ENCODE measurements at places on chromosomes 5 and 9.

DNA sequence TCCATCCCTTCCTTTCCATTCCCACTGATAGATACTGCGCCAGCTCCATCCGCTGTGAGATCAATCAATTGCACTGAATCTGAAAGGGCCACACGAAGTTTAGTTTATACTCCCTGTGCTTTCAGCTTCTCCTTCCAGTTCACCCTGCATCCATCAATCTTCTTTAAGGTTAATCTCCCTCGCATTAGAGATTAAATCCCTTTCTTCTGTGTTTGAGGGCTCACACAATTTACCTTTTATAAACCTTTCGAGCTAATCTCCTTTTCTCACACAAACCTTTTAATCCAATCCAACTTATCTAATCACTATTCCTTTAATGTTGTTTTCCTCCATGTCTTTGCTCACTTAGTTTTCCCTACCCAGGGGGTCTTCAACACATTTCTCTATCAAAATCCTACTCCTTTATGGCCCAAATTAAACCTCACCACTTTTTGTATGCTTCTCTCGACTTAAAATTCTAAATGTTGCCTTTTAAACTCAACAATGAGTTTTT, 64.6 kb upstream of the HAPLN1 start:
- DNase-seq = no peak

DNA sequence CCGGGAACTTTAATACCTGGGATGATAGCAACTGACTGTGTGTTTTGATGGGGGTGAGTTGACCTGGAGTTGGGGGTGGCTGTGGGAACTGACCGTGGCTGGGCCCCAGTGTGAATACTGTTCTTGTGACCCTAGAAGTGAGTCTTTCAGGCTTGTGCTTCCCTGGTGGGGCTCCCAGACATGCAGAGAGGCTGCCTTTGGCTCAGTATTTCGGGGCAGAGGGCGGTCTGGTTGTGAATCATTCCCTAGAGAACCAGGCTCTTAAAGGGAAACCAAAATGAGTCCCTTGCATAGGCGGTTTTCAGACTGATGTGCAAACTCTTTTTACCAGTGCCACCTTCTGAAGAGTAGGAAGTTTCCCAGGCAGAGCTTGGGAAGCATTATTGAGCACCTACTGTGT, 132.1 kb downstream of the MACROH2A1 start:
- no peak for DNase-seq

DNA sequence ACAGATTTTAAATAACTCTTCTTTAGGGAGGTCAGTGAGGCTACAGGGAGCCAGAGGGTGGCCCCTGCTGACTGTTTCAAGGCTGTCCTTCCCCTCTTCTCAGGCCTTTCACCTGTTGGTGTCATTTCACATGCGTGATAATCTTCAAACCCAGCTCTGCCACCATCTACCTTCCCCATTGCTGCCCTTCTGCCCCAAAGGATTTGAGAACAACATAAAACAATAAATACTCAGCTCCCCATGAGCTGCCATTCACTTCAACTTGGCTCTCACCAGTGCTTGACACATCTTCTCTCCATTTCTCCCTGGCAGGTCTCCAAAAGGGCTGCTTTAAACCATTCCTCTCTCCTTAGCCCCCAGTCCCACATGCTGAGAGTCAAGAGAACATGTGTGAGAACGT, 75.5 kb upstream of the PALM2AKAP2 start:
- DNase-seq = no peak

DNA sequence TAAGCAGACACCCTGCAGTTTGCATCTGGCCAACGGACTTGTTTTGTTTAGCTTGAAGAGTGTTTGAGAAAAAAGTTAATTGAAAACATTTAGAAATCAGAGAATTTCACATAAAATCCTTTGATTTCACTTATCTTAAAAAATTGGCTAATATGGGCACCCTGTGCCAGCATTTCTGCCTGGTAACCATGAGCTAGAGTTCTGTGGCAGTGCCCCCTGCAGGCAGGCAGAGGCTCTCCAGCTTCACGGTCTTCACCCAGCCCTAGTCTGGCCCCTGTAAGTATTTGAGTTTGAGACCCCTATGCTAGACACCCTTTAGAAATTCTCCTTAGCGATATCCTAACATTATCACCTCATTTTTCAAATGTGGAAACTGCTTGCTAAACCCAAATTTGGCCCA, 18.8 kb upstream of the FANCC start:
- no peak for DNase-seq

- no peak for DNase-seq
Observed at GRCh38 chr9:614431-614830, 227.1 kb upstream of the DMRT1 start.

GRCh38 chr5:146703499-146703898, 175.1 kb downstream of the PPP2R2B start:
- no peak for DNase-seq

DNA sequence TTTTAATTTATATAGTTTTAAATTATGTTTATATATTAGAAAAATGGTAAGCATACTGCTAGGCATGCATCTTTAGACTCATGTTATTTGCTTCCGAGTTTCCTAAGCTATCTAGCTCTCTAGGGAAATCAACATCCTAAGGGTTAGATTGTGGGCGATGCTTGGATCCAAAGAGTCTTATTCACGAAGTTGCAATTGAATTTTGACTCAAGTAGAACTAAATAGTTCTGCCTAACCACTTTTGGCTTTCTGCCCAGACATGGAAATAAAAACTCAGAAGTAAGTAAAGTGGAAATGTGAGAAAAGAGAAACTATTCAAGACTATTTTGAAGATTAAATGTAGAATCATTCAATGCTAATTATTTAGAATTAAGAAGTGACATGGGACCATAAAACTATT, 440.4 kb downstream of the CDH18 start:
- no peak for DNase-seq

- no peak for DNase-seq
Observed at GRCh38 chr5:14228219-14228618, 85.1 kb downstream of the TRIO start.

- DNase-seq = peak; percentile 25
Observed at GRCh38 chr5:122999947-123000563, 36.5 kb downstream of the PPIC start.

DNA sequence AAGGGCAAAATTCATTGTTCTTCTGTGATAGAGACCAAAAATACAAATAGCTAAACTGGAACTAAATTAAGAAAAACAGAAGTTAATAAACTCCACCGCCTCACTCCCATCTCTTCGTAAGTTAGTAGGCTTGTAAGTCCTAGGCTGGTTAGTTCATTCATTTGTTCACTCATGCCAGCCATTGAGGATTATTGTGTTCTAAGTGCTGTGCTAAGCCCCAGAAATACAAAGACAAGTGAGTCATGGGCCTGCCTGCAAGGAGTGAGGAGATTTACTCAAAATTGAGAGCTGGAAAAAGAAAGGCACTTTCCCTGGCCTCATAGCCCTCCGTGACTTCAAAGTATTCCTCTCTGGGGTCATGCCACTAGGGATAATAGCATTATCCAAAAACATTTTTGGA, 8.5 kb downstream of the DOCK8 start:
- no peak for DNase-seq

- no peak for DNase-seq
Observed at GRCh38 chr9:124267271-124267807, 9.6 kb downstream of the NEK6 start.

DNA sequence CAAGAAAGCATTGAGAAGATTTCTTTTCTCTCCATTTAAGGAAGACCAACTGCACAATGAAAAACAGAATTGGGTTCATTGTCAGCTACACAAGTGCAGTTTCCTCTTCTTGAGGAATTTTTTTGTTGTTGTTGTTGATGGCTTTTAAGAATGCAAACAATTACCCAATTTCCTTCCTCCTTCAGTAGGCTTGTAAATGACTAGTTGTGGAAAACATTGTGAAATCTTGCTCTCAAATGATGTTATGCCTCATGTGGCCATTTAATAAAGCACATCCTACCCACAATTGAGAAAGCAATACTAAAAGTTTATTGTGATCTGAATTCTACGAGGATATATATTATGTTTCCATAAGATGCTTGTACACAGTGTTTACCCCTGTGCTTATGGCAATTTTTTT, 171.6 kb downstream of the FAM174A start:
- DNase-seq = no peak

DNA sequence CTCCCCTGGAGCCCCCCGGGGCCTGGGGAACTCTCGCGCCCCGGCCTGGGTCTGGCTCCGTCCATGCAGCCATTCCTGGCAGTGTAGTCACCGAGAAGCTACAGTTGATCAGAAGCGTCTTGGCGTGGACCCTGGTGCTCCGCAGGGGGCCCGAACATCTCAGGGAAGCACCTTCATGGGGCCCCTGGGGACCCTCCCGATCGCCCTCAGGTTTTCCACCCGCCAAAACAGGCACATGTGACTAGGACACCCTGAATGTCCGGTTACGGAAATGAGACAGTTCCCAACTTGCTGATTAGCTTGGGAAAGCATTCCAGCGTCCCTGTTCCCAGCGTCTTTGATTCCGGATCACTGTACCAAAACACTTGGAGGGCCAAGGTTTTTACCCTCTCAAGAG, 472 bp downstream of the FBXO4 start:
- no peak for DNase-seq

DNA sequence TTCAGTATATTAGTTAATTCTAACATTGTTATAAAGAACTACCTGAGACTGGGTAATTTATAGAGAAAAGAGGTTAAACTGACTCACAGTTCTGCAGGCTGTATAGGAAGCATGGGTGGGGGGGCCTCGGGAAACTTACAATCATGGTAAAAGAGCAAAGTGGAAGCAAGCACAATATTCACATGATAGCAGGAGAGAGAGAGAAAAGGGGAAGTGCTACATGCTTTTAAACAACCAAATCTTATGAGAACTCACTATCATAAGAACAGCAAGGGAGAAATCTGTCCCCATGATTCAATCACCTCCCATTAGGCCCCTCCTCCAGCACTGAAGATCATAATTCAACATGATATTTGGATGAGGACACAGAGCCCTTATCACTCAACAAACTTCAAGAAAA, 324.9 kb downstream of the ZNF608 start:
- DNase-seq = no peak

DNA sequence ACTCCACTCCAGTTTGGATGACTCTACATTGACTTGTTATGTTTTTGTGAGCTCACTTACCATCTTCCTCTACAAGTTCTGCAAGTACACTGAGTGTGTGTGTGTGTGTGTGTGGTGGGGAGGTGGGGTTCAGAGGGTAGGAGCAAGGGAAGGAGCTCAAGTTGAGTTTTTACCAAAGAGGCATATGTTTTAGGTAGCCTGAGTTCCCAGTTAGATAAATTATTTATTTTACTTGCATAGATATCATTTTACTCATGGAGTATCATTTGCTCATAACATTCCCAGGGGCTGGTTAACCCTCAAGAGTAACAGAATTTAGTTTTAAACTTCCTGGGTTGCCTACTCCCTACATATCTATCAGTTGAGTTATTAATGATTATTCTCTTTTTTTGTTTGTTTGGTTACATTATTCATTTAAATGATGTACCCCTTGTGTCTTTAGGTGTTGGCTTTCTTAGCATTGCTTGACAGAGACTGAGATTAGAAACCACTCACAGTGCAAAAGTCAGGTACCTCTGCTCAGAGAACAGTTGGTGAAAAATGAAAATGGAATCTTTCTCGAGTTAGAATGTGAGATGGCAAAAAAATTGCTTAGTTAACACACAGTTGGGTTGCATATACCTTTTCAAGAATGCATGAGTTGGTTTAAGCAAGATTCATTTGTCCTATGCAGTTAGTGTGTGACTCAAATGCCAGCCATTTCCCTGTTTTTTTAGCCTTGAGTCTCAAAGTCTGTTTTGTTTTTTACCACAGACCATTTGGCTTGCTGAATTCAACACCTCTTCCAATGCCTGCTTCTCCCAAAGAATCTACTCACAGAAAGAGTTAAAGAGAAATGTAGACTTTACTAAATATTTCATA, 29.2 kb downstream of the TNFSF8 start:
- DNase-seq = no peak

DNA sequence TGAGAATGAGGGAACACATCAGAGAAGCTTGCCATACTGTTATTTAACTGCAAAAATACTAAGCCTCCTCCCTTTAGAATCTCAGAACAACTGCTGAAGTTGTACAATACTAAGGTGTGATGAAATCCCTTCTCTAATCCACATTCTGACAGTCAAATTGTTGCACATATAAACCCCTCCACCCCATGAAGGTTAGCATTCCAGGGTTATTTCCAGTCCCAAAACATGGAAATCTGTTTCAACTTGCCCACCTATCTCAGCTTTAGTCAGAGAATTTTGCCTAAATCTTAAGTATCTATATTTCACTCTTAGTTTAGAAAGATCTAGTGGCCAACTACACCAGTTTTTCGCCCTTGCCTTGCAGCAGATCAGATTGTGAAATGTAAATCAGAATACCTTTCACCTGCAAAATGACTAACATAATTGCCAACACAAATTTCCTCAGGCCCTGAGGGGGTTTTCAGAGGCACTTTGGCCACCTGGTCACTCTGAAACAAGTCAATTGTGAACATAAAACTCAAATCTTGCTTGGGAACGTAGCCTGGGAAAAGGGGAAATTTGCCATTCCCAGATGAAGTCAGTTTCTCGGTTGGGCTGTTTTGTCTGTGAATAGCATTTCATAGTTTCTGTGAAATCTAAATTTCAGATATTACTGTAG, 93.9 kb downstream of the EFNA5 start:
- no peak for DNase-seq

DNA sequence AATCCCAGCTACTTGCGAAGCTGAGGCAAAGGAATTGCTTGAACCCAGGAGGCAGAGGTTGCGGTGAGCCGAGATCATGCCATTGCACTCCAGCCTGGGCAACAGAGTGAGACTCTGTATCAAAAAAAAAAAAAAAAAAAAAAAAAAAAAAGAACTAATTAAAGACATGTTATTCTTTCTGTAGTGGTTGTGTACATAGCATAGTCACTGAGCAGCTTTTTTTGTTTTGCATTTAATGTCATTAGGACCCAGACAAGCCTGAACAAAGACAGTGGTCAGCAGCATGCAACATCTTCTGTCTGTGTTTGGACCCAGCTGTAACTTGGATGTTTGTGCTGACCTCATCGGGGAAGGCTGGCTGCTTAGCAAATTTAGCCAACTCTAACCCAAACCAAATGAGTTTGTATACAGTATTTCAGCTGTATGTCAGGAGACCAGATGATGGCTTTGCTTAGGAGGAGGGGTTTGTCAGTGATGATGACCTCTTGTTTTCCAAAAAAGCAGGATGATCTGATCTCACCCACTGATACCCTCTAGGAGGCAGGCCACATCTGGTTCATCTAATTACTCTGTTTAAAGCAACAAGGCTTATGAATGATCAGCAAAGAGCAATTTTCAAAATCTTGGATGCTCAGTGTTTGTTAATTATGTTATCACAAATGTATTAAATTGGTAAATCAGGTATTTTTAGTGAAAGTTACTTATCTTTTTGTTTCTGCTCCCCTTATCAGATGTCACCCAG, 39.5 kb downstream of the SNCAIP start:
- DNase-seq = no peak

GRCh38 chr5:113382731-113383130, 52.1 kb downstream of the TSSK1B start:
- DNase-seq = no peak

GRCh38 chr9:19464764-19465585, 56.2 kb downstream of the ACER2 start:
- DNase-seq = peak; percentile 60

GRCh38 chr5:125604104-125604503, 819.1 kb upstream of the GRAMD2B start:
- no peak for DNase-seq

- no peak for DNase-seq
Observed at GRCh38 chr9:70259512-70259802, 679 bp downstream of the SMC5 start.

Measured in CD4-positive, alpha-beta T cell treated with Interleukin-15 for 1 hour (primary cell).